Activated T-helper 1 cell treated with anti-CD3 and anti-CD28 coated beads, Interleukin-2, amount 50 U/mL, for 16 hours (primary cell): ENCODE measurements at places on chromosomes 1 and 21.
A peak's percentile ranks its signal among the peaks of the same experiment; 100 is the strongest.

DNA sequence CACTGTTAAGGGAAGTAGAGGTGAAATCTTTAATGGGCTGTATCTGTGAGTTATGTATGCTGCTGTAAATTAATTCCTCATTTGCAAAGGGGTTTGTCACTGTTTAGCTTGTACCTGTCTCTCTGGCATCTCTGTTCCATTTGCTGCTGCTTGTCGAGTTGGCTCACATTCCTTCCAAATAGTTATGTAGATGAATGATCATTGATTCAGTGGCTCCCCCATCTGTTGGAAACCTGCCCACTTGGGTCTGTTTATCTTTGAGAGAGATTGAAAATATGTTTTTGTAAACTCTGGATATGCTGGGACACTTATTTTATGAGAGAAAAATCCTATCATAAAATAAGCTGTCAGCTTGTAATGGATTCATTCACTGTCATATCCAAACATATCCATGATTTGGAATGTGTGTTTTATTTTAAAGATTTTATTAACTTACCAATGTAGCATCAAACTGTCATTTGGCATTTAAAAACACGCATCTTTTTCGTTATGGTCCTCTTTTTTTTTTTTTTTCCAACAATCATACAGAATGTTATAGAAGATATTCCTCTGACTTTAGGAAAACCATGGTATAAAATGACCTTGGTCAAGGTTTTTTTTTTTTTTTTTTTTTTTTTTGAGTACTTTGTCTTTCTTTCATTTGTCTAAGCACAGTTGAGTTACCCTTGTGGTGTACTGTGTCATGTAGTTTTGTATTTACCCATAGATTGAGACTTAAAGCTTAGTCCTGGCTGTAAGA is 3.5 kb downstream of the RYR2 start:
- no peak for DNase-seq

DNA sequence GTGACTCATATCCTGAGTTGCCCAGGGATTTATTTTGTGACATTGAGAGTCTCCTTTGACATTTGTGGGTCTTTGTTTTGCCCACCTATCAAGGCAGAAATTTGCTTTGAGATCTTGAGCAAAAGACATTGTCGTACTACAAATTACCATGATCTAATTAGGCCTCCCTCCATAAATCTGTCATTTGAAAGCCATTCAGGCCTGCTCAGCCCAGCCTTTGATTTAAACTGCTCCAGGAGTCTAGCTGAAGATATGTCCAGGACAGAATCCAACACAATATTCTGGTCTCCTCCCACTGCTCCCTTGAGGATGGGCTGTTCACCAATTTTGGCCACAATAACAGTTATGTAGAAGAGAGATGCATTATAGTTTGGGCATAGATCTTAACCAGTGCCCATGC is 86.7 kb downstream of the PROX1 start:
- no peak for DNase-seq

DNA sequence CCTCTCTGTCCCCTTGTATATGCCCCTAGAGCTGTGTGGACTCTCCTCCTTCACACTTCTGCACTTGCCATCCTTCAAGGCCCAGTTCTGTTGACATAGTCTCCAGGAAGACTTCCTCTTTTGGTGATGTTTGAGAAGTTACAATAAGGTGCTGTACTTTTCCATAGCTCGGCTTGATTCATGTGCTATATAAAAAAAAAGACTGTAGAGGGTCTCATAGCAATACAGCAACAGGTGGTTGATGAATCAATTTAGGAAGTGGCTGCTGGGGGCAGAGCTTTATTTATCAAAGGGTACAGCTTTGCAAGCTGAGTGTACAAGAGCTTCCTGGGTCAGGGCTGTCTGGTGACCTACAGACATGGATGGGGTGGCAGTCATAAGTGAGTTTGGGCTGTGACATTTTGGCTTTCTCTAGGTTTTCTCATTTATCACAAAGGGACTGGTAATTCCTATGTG is 102.7 kb downstream of the RUNX1 start:
- no peak for DNase-seq

- no peak for DNase-seq
Measured at GRCh38 chr1:34975771-34976170, 9.4 kb downstream of the TMEM35B start.

GRCh38 chr1:100671601-100672000 is 47.9 kb upstream of the VCAM1 start:
- DNase-seq: no peak

- DNase-seq: no peak
Measured at GRCh38 chr21:38258521-38259485, 2.0 kb downstream of the KCNJ15 start.

GRCh38 chr1:107687849-107688753 is 276.9 kb downstream of the VAV3 start:
- DNase-seq: no peak

DNA sequence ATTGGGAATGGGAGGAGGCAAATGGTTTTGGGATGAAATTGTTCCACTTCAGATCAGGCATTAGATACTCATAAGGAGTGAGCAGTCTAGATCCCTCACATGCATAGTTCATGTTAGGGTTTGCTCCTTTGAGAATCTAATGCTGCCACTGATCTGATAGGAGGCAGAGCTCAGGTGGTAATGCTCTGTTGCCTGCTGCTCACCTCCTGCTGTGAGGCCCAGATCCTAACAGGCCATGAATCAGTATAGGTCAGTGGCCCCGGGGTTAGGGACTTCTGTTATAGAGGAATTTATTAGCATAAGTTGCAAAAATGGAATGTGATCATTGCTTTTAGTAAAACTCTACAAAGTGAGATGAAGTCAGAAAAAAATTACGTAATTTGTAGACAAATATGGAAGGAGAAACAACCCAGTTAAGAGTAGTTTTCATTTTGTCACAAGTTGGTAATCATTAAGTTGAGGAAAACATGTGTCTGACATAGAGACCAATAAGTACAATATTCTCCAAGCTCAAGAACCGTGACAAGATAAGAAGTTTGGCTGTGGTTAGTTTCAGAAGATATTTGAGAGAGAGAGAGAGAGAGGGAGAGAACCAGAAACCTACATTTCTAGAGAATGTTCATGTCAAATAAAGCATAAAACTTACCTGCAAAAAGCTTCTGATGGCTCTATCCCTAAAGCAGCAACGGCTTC is 689.7 kb upstream of the PRMT6 start:
- DNase-seq: no peak

DNA sequence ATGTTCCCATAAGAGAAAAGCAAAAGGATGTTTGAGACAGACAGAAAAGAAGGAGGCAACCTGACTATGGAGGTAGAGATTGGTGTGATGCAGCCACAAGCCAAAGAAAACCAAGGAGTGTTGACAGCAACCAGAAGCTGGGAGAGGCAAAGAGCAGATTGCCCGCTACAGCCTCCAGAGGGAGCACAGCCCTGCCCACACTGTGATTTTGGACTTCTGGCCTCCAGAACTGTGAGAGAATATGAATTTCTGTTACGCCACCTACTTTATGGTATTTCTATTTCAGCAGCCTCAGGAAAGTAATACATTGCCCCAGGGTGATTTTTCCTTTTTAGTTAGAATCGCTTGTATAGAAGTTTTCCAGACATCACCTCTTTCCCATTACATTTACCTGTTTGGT is 28.4 kb downstream of the SLAMF6 start:
- no peak for DNase-seq

DNA sequence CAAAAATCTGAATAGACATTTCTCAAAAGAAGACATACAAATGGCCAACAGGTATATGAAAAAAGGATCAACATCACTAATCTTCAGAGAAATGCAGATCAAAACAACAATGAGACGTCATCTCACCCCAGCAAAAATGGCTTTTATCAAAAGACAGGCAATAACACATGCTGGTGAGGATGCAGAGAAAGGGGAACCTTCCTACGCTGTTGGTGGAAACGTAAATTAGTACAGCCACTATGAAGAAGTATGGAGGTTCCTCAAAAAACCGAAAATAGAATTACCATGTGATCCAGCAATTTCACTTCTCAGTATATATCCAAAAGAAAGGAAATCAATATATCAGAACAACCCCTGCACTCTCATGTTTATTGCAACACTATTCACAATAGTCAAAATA is 65.1 kb upstream of the ATP1B1 start:
- no peak for DNase-seq

- DNase-seq: no peak
Measured at GRCh38 chr1:36438715-36439114, 11.5 kb downstream of the OSCP1 start.

- DNase-seq: no peak
Measured at GRCh38 chr1:1922956-1923833, 4.1 kb upstream of the TMEM52 start.

- no peak for DNase-seq
Measured at GRCh38 chr1:41322835-41323234, 38.4 kb upstream of the FOXO6 start.

- no peak for DNase-seq
Measured at GRCh38 chr1:42983253-42983652, 24.6 kb upstream of the SLC2A1 start.

GRCh38 chr1:214579183-214579582 is 23.8 kb upstream of the CENPF start:
- no peak for DNase-seq

- DNase-seq: peak; percentile 29
Measured at GRCh38 chr1:206030714-206031113, 7.0 kb upstream of the CTSE start.
